ENCODE measurements at places on chromosomes 12 and 14.

- no peak for DNase-seq
These were observed 48.3 kb downstream of the SPRING1 start for GRCh38 chr12:116689521-116689920.

GRCh38 chr14:86961106-86961716 lies 1031.8 kb downstream of the GALC start:
- no peak for DNase-seq

DNA sequence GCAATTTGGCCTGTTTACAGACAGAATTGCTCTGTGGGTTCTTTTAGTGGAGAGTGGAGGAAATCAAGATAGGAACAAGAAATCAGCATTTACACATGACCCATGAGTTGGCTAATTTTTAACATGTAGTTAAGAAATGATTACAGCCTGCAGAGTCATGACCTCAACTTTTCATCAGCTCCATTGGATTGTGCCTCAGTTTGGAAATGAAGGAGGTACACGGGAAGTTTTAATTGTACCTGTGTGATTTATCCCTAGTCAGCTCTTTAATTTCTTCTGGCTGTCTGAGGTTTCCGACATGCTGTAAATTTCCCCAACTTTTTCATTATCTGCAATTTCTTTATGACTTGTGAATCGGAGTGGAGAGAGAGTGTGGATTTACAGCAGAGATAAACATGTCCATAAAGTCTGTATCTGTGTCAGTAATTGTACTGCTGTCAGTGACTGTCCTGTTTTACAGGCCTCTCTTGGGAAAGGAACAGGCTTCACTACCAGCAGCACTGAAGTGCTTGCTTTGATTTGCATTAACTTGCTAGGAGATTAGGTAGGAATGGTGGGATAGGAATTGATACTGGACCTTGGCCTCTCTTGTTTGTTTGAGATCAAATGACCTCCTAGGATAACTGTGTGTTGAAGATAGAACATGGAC lies 49.2 kb downstream of the LIN52 start:
- no peak for DNase-seq

DNA sequence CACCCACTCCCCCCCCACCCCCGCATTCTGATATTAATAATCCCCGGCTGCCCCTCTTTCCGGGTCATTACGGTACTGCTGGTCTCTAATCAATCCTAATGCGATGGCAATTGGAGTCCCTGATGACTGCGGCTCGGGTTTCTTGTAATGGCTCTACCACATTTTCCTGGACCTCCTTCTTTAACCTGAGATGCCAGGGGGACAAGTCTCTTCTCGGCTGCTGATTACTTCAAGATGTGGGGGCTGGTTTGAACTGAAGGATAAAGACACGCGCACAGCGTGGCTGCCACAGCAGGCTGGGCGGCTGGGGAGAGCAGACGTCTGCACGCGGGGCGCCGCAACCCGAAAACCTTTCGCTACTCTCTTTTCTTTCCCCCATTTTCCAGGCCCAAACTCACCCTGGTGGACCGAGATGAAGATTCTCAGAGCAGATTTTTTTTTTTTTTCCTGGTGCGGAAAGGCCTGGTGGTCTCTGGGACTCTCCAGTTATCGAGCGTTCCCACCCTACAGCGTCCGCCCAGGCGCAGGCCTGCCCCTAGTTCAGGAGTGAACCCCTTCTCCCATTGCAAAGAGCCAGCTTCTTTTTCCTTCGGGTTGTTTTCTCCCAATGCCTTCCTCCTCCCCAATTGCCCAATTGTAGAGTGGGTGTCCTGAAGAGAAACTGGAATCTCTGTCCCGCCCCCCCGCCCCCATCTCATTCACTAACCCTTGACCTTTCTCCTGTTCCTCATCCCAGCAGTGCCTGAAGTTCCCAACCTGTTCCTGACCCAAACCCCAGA lies 6.0 kb upstream of the SIX1 start:
- no peak for DNase-seq

DNA sequence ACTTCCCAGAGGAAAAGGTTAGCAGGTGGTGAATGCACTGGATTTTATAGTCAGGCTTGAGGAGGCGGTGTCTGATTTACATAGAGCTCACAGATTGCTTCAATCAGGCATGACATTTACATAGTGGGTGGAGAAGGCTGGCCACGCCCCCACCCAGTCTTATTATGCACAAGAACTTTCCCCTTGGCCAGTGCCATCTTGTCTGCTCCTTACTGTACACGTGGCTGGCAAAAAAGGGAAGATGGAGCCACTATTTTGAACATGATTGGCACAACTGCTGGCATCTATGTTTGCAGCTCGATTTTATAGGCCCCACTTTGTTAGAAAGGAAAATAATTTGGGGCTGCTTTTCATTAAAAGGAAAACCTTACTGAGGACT lies 10.9 kb upstream of the LGMN start:
- peak; percentile 54 for DNase-seq

DNA sequence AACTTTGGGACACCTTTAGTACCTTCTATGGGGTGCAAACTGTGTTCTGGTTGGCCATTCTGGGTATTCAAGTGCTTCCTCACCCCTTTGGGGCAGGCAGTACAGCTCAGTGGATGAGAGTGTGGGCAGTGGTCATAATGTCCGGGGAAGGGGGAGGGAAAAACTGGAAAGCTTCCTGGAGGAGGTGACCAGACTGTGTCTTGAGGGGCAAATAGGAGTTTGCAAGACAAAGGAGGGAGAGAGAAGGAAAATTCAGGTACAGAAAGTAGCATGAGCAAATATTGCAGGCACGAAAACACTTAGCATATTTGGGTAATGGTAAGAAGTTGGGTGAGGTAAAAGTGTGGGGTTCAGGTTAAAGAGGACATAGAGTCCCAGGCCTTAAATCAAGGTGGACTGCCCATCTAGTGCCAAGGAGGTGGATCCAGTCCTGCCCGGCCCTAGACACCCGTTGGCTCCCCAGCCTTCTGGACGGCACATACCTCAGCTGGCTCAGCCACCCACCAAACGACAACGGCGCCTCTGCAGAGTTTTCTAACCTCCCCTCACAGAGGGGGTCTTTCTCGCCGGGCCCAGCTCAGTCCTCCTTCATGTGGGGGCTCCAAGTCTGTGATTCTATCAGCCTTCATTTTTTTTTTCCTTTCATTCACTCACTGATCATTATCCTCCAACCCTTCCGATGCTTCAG lies 86.4 kb downstream of the DICER1 start:
- no peak for DNase-seq

GRCh38 chr12:16324272-16324671 lies 23.2 kb upstream of the MGST1 start:
- DNase-seq: no peak

DNA sequence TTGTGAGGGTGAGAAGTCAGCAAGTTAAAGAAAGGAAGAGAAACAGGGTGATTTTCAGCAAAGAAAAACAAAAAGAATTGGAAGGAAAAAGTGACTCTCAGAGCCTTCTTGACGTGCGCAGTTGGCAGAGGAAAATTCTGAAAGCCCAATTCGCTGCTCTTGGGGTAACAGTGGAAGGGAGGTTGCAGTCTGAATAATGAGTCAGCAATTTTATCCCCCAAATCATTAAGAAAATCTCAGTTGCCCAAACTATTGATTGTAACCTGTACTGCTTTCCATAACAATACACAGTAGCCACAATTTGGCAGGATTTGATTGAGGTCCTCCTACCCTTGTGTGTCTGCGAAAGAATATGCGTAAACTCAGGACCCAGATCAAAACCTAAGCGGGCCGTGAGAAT lies 309.1 kb downstream of the EMP1 start:
- DNase-seq: no peak

DNA sequence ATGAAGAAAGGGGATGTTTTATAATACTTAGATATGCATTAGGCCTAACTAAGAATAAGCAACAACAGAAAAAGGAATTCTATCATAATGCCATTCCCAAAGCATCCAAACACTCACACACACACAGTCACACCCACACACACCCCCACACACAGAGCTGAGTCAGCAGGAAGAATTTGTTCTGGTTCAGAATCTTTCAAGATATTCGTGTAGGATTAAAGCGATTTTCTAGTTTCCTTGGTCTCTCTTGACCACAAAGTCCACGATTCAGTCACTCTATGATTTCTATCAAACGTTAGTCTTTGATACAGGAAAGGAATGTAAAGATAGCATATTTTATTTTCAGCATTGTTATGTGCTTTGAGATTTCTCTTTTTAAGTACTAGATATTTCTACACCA lies 382.6 kb upstream of the DCN start:
- DNase-seq: no peak

GRCh38 chr14:83162361-83162929 lies 1628.8 kb upstream of the SEL1L start:
- DNase-seq: no peak

DNA sequence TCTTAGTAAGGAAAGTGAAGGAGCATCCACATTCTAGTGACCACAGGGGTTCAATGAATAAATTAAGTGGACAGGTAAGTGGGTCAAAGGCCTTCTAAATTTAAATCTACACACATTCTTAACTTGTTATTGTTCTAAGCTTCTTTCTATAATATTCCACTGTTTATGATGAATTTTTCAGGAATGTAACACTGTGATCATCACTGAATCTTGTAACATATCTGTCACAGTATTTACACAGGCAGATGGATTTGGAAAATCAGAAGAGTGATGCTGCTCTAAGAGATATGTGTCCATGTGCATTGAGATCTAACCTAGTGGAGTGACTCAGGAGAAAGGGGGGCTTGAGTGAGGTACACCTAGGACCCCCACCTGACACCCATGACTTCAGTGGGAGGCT lies 115.4 kb upstream of the OVCH1 start:
- no peak for DNase-seq
